ENCODE measurements at places on chromosomes 2 and 18. TPM values are rescaled to one million over a fixed set of nuclear protein-coding genes. Genes with fewer than 3 reads are reported as not detected.

Gene CFAP65
- 0.05 TPM for total RNA-seq

Gene CRYGC
- total RNA-seq, result not detected

Gene GPC1
- 29.4 TPM for total RNA-seq

- no peak for DNase-seq
Observed at GRCh38 chr18:77023102-77023782, 109.3 kb downstream of the MBP start.

Gene FSIP2
- 0.05 TPM for total RNA-seq

DNA sequence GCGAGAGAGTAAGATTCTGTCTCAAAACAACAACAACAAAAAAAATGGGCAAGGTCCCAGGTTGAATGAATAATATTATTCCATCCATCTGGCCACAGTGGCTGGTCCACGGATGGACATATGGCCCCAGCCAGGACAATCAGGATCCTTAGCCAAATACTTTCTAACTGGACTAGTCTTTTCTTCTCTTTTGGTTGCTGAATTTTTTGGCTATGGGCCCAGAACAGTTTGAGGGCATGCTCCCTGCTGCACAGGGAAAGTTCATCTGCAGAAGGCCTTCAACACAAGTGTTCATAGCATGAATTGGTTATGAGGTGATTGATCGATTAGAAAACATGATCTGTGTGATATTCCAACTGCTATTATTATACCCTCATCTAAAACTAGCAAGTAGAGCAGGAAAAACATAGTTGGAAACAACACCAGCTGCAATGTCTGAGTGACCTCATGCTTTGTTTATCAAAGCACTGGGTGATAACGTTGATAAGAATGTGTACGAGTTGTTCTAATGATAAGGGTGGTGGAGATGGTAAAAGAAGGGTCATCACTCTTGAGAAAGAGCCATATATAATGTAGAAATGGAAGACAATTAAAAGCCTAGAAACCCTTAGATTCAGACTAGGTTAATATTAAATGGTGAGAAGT lies 47.8 kb upstream of the RNF103 start:
- peak; percentile 68 for DNase-seq

Gene ATG16L1
- 19.2 TPM for total RNA-seq

Gene TSPYL6
- total RNA-seq, result not detected

DNA sequence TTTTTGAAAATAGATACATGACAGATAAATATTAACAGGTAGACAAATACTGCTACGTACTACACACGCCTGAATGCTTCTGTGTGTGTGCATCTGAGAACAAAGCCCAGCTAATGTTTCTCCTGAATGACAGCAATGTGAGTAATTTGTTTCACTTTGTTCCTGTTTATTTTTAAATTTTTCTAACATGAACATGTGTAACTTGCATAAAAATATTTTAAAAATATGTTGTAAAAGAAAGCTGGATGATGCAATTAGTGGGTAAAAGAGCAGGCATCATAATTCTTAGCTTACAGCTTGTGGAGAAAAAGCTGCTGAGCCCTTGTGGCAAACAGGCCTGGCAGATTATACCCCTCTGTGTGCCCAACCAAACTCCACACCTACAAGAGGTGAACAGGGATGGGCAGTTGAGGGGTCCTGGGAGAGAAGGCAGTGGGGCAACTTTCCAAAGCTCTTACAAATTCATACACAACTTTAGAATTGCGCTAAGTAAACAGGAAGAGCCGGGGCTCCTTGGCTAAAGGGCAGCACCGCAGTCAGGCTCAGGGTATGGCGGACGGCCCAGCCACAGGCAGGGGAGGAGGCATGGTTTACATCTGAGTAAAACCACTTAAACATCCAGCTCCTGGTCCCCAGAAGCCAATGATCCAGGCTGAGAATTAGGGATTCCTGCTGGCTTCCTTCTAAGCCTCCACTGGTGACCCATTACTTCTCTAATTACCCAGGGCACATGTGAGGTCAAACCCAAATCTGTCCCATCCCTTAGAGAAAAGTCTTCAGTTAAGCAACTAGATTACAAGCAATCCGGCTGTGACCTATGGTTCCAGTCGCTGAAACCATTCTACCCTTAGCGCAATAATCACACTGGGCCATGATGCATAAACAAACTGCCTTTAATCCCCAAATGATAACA lies 14.0 kb downstream of the PXDN start:
- DNase-seq, result peak; percentile 42

Gene IL36RN
- total RNA-seq, result not detected

Gene TEX51
- total RNA-seq, result not detected

DNA sequence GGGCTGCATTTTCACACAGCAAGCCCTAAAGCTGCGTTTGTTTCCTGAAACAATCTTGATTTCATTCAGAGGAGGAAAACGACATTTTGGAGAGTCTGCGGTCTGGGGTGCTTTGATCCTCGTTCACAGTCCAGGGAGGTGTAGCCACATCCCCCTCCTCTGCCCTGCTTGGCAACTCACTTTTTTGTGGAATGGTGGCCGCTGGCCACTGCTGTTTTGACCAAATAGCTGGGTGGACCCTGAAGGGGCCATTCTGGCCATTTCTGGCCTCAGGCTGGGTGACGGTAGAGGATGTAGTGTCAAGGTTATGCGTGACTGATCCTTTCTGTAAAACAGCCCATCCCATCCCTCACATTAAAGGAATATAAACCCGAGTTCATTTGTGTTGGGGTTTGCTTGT lies 62.2 kb downstream of the INPP4A start:
- no peak for DNase-seq

Gene SAG
- total RNA-seq, result not detected

- no peak for DNase-seq
Observed at GRCh38 chr2:68565858-68566257, 77.5 kb upstream of the PROKR1 start.

- no peak for DNase-seq
Observed at GRCh38 chr2:23055251-23055650, 329.7 kb upstream of the KLHL29 start.

- no peak for DNase-seq
Observed at GRCh38 chr2:150232871-150233270, 254.6 kb downstream of the RND3 start.
